ENCODE measurements at places on chromosomes 1 and 21.
A peak's percentile ranks its signal among the peaks of the same experiment; 100 is the strongest.

GRCh38 chr1:82260666-82261065 is 459.9 kb downstream of the ADGRL2 start:
- no peak for DNase-seq

GRCh38 chr1:229363723-229364122 is 20.9 kb upstream of the CCSAP start:
- DNase-seq: no peak

- DNase-seq: peak; percentile 60
These were observed 950 bp upstream of the EVA1C start for GRCh38 chr21:32411350-32412161.

GRCh38 chr1:234756066-234756774 is 146.2 kb upstream of the IRF2BP2 start:
- no peak for DNase-seq

GRCh38 chr1:199723250-199723956 is 304.1 kb upstream of the NR5A2 start:
- DNase-seq: no peak

- no peak for DNase-seq
These were observed 1.2 kb downstream of the SCMH1 start for GRCh38 chr1:41240781-41241353.

GRCh38 chr1:212637902-212638301 is 29.3 kb downstream of the ATF3 start:
- DNase-seq: no peak

DNA sequence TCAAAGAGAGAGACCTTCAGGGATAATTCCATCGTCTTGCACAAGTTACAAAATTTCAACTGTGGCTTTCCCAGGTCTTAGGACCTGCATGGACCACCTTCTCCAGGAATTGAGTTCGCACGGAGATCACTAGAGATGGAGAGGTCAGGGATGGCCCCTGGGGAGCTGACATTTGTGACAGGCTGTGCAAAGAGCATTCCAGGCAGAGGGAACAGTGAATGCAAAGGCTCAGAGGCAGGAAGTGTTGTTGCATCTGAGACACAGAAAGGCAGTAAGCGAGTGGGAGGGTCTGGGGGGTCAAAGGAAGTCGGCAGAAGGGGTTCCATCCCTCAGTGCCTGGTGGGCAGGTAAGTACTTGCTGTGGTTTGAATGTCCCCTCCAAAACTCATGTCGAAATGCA is 9.5 kb upstream of the SELENON start:
- DNase-seq: no peak

DNA sequence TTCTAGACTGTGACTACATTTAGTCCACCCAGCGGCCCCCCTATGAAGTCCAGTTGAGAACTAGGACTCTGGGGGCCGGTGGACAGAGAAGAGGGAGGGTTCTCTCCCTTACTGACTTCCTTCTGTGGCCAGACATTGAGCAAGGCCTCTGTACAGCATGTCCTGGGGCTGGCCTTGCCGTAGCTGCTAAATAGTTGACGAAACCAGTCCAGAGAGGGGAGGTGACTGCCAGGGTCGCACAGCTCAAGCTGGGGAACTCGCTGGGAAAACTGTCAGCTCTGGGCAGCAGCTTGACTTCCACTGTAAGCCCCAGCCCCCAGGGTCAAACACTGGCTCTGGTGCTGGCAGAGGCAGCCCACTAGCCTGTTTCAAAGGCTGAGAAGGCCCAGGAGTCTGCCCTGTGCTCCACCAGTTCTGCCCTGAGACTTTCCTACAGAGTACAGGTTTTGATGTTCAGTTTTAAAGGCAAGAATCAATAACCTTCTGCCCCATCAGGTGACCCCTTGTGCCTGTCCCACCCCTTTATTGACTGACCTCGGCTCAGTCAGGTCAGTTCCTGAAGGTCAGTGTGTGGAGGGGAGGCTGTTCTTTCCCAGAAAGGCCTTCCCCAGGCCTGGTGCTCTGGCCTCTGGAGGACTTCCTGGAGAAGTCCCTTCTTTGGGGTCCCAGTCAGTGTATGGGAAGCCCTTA is 14.1 kb downstream of the PCSK9 start:
- no peak for DNase-seq

- no peak for DNase-seq
These were observed 195.8 kb downstream of the TPR start for GRCh38 chr1:186179231-186179630.
